ENCODE measurements at places on chromosomes 4 and X.

DNA sequence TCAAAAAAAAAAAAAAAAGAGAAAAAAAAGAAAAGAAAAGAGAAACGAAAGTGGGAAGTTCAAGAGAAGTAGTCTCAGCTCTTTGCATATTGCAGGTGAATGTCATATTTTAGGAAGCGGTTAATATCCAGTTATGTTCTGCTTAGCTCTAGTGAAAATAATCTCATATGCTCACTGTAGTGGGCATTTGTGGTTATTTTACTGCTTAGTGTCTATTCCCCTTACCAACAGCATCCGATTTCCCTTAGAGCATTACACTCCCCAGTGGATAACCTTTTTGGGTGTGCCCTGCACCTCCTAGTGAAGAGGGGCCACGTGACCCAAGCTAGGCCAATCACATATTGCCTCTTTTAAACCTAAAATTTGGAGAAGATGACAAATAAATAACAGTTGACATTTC is 111.2 kb upstream of the ZNF827 start:
- no peak for DNase-seq

- no peak for DNase-seq
Measured at GRCh38 chr4:57080781-57081650, 29.2 kb downstream of the IGFBP7 start.

- DNase-seq, result no peak
Measured at GRCh38 chr4:169640261-169640870, 20.0 kb downstream of the CLCN3 start.

DNA sequence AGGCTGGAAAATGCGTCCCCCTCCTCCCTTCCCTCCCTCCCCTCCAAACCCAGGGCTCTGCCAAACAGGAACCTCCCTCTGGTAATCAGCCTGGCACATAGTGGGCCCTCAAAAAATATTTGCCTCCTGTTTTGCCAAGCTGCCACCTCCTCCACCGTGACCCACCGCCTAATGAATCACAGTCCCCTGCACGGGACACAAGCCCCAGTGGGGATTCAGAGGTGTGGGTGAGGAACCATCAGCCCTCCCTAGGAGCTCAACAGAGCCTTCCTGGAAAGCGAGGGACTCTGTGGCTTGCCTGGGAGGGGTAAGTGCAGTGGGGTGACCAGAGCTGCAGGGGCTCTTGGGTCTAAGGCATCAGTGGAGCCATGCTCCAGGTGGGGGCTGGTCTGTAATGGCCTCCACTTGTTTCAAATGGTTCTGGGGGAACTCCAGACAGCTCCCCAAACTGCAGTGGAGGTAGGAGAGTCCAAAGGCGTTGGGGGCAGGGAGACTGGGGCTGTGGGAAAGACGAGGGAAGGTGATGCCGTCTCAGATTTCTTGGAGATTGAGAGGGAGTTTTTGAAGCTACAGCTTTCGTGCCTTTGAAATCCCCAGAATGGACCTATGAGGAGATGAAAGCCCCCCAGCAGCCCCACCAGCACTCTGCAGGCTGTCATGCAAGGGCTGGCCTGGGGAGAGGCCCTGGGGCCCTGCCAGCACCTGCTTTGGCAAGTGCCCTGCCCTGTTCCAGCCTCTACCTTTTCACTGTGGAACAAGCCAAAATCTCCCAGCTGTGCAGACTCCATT is 1.0 kb upstream of the PPP2R2C start:
- DNase-seq, result no peak

DNA sequence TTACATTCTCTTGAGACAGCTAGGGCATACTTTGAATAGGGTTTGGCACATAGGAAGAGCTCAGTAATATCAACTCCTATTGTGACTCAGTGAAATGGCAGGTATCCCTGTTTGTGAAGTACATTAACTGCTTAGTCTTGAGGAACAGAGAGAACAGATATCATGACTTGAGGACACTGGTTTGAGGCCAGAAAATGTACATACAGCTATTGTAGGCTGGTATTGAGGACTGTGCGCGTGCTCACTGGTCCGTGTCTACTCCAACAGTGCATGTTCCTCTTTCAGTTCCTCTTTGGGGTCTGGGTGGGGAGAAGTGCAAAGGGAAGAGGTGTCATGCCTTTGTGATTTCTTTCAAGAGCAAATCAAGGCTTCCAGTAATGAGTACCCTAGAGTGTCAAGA is 34.6 kb upstream of the TBC1D9 start:
- DNase-seq, result no peak

DNA sequence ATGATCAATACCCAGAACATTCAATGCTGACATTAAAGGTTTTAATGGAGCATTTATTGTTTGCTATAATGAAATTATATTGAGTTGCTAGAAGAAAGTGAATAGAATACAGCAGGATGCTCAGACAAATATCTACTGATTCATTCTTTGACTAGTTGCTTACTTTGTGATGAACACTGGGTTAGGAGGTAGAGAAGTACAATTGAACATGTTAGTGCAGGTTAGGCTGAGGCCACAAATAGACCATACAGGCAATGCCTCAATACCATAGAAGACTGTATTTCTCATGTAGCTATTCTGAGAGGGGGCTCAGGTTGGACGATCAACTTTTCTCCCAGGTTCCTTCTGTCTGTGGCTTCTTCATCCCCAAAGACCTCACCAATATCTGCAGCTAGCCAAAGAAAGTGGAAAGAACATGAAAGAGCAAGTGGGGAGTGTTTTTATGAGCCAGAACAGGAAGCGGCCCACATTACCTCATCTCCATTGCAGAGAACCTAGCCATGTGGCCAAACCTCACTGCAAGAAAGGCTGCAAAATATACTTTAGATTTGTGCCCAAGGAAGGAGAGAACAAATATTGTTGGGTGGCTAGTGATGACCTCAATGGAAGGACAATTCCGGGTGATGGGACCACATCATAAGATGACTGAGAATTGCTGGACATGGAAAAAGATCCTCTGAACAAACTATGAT is 180.3 kb upstream of the GATB start:
- no peak for DNase-seq

DNA sequence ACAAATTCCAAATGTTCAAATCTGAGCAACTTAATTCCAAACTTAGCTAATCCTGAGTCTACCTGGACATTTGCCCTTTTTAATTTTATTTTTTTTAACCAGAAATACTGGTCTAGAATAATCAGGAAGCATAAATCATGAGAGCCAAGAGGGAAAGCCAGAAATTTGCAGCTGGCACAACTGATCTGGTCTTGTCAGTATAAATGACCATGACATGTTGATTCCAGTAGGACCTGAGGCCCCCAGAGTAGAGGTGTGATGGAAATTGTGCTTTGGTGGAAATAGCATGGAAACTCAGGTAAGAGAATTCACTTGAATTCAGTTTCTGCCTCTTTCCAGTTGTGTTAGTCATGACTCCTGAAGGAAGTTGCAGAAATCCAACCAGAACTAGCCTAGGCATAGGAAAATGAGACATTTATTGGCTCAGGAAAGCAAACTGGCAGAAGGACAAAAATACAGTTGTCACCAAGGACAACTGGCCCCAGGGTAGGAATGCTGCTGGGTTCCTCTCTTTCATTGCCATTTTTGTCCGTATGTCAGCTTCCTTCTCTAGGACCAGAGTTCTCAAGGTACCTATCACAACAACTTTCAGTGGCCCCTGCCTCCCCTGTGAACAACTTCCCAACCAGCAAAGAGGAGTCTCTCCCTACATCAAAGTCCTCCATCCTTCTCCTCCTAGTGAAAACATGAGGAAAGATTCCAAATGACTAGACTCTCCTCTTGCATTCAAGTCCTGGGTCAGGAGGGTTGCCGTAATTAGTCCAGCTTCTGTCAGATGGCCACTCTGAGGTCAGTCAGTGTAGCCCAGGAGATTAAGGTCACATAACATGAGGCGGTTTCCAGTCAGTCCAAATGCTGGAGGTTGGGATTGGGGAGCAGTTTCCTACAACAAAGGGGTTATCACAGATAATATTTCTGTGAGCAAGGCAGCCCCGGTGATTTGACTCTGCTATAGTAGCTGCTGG is 29.3 kb upstream of the MYOZ2 start:
- no peak for DNase-seq

GRCh38 chr4:102518703-102519131 is 17.6 kb downstream of the NFKB1 start:
- DNase-seq, result no peak

GRCh38 chrX:154369449-154370299 is 4.8 kb downstream of the FLNA start:
- no peak for DNase-seq

DNA sequence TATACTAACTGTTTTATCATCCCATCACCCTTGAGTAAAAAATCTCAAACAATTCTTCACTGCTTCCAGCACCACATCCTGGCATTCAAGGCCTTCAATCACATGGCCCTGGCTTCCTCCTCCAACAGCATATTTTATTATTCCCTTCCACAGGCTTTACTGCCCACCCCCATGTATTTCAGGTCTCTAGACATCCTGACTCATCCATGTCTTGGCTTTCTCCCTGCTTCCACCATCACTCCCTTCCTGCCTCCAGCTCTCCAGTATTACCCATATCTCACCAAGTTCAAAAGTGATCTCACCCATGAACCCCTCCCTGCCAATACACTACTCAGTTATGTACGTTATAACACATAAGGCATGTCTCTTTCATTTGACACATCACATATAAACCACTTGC is 34.7 kb upstream of the PLAC1 start:
- DNase-seq, result no peak

- no peak for DNase-seq
Measured at GRCh38 chr4:142815834-142816233, 30.3 kb downstream of the INPP4B start.

- DNase-seq, result no peak
Measured at GRCh38 chr4:80213117-80213815, 16.0 kb downstream of the PRDM8 start.

DNA sequence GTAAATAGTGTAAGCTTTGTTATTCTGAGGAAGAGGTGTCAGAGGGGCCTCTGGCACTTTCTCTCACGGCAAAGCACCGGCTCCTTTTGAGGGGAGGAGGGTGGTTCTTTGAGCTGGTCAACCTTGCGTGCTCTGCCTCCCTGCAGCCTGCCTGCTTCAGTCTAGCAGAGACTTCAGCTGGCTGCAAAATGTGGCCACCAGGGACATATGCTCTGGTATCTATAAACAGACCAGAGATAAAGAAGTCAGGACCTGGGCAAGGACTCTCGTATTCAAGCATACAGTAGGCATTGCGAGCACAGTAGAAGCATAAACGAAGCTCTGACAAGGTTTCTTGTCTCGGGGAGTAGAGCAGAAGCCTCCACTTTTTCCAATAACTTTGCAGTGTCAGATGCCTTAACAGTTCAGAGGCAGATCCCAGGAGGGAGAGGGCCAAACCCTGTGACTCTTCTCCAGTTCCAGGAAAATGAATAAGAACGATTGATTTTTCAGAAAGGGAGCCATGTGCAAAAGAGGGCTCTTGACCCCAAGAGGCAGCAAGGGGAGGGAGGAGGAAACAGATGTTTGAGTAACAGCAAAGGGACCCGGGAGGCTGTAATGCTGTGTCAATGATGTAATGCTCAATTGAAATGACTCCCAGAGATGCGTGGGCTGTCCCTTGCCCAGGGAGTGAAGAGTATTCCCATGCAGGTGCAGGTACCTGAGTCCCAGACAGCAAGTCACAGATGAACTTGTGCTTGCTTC is 57.9 kb upstream of the TEX13D start:
- DNase-seq, result no peak

GRCh38 chrX:138692591-138692990 is 18.9 kb downstream of the FGF13 start:
- no peak for DNase-seq

DNA sequence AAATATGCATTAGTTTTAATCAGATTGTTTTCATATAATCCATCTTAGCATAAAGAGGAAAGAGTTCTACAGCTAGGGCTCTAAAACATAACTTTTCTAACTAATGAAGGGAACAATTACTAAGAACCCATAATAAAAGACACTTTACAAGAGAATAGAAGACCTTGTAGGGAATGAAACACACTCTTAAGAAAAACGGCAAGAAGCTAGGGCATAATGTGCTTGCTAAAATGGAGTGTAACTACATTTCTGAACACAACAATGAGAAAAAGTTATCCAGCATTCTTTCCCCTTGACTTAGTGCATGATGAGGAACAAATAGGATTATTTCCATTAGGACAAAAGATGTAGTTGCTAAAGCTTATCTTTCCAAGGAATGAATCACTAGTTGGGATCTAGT is 54.6 kb downstream of the ARHGAP6 start:
- DNase-seq, result no peak

DNA sequence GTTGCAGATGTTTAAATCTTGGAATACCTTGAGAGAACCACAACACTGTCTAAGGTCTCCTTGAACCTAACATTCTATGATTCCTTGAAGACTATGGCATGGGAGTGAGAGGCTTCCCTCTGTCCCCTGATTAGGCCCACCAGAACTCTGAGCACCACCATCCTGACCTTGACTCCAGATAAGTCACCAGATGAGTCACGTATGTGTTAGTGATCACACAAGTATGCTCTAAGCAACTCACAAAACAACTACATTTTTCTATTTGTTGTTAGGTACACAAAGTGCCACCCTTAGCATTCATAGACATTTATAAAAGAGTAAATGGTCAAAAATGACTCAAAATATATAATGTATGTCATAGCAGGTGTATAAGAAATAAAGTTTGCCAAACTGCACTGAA is 252.9 kb upstream of the CXXC4 start:
- DNase-seq, result no peak

DNA sequence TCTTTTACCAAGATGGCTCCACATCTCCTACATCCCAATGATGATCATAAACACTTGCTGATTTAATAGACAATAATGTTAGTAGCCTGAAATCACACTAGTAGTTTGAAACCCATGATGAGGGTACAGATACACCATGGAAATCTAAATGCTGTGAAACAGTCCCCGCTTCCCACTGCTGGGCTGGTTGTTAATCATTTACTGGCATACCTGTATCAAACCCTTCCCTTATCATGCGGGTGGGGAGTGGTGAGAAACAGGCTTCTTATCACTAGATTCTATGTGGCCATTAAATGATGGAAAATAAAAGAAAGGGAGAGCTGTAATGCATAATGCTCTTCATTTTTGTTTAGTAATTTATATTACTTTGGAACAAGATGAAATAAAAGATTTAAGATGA is 21.9 kb downstream of the MAOA start:
- no peak for DNase-seq

- DNase-seq, result no peak
Measured at GRCh38 chr4:37795581-37796195, 30.8 kb upstream of the PGM2 start.

DNA sequence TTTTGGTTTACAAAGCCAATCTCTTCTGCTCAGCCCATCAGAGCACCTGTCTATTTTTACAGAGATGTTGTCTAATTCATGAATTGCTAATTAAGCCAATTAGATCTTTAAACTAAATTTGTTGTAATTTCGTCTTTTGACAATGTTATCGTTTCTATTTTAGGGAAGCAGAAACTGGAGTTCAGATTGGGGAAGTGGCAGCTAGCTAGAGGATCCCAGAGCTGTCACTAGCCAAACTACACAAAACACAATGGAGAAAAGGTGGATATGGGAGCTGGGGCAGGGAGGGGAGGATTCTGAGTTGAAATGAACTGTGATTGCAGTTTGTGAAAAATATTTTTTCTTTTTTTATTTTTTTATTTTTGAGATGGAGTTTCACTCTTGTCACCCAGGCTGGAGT is 35.8 kb downstream of the CASP3 start:
- DNase-seq, result no peak

GRCh38 chr4:10746371-10747171 is 62.0 kb upstream of the CLNK start:
- DNase-seq, result no peak

- DNase-seq, result peak; percentile 35
Measured at GRCh38 chrX:48761674-48762471, at the start of gene GLOD5. GLOD5 (plus strand) TSS chrX:48761747; CDS start chrX:48761791, 44 bp downstream.

Measured in iPS DF 6.9 (cell line).